ENCODE measurements at places on chromosomes 5 and 9. TPM values are rescaled to one million over a fixed set of nuclear protein-coding genes. Genes with fewer than 3 reads are reported as not detected.

The OSMR gene
- total RNA-seq: 0.37 TPM

The OLFML2A gene
- total RNA-seq: 0.75 TPM

The ORM2 gene
- total RNA-seq: not detected

The NXNL2 gene
- 1.4 TPM for total RNA-seq

The PRR16 gene
- 2.7 TPM for total RNA-seq

The SPATA31A1 gene
- 0.25 TPM for total RNA-seq

The PCDHB4 gene
- 0.92 TPM for total RNA-seq

The UGT3A2 gene
- total RNA-seq: 1.6 TPM

The THBS4 gene
- total RNA-seq: 9.7 TPM

The DNLZ gene
- total RNA-seq: 17.3 TPM

The ZNF300 gene
- total RNA-seq: 18.3 TPM

The TEX53 gene
- total RNA-seq: not detected

The HCN1 gene
- 0.16 TPM for total RNA-seq

The MEIKIN gene
- not detected for total RNA-seq

The HACD4 gene
- 1.6 TPM for total RNA-seq

The PCDHGB6 gene
- total RNA-seq: 1.5 TPM

The SH2D3C gene
- 0.36 TPM for total RNA-seq

The IRX1 gene
- 0.18 TPM for total RNA-seq

The FBN2 gene
- 13.6 TPM for total RNA-seq

The IL5 gene
- not detected for total RNA-seq

The PCDHAC1 gene
- total RNA-seq: 25.2 TPM

The CARD9 gene
- total RNA-seq: 0.46 TPM

The SLC34A3 gene
- 0.15 TPM for total RNA-seq

The DBN1 gene
- total RNA-seq: 139 TPM

The SH3RF2 gene
- 0.85 TPM for total RNA-seq

The TYRP1 gene
- total RNA-seq: not detected

The MRRF gene
- total RNA-seq: 81.6 TPM

The POLR1E gene
- total RNA-seq: 35.4 TPM

The SHOC1 gene
- total RNA-seq: 0.10 TPM

The KCNN2 gene
- total RNA-seq: 1.5 TPM

The PHYHD1 gene
- total RNA-seq: 1.8 TPM

The MVB12B gene
- total RNA-seq: 25.9 TPM

The CMYA5 gene
- 0.50 TPM for total RNA-seq

The OBP2B gene
- not detected for total RNA-seq

The KIF27 gene
- total RNA-seq: 10.5 TPM

The LRRC19 gene
- total RNA-seq: 0.94 TPM

The TMEFF1 gene
- 0.19 TPM for total RNA-seq

The CERCAM gene
- 18.0 TPM for total RNA-seq

The CMBL gene
- 35.1 TPM for total RNA-seq

The JAKMIP2 gene
- total RNA-seq: 32.8 TPM

The NOTCH1 gene
- 4.5 TPM for total RNA-seq

The STING1 gene
- total RNA-seq: 0.16 TPM

The IFNA7 gene
- total RNA-seq: 0.32 TPM

The KIF4B gene
- total RNA-seq: 0.58 TPM

The ADAMTS12 gene
- total RNA-seq: 2.4 TPM

The LHX3 gene
- total RNA-seq: 9.9 TPM
